MCF 10A (cell line): ENCODE measurements at places on chromosomes 3 and 15.

DNA sequence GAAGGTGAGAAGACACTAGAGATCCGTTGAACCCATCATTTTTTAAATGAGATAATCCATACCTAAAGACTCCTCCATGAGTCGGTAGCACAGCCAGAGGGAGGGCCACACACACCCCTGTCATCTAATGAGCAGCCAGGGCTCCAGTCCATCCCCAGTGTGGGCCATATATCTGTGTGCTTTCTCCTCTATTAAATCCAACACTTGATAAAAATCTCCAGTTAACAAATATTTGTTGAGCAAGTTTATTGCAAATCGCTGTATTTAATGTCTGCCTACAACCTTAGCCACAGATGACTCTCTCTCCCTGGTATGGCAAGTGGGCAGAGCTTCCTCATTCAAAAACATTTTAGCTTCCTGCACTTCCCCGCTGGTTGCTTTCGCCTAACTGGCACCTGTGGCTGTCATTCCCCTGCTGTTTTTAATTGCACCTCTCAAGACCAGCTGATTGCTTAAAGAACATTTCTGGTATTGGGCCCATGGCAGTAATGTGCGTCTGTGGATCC is 82.8 kb downstream of the SMAD3 start:
- peak; percentile 60 for DNase-seq

GRCh38 chr3:52204337-52205073 is 6.5 kb downstream of the ALAS1 start:
- DNase-seq, result peak; percentile 92

- DNase-seq, result no peak
Measured at GRCh38 chr3:5613599-5613998, 426.1 kb downstream of the EDEM1 start.

- no peak for DNase-seq
Measured at GRCh38 chr3:107346564-107346963, 30.7 kb upstream of the CCDC54 start.

- no peak for DNase-seq
Measured at GRCh38 chr3:13966302-13966701, 86.4 kb upstream of the WNT7A start.

GRCh38 chr3:53672981-53673380 is 173.2 kb downstream of the CHDH start:
- no peak for DNase-seq

GRCh38 chr15:98860281-98861041 is 147.1 kb downstream of the PGPEP1L start:
- DNase-seq, result no peak

DNA sequence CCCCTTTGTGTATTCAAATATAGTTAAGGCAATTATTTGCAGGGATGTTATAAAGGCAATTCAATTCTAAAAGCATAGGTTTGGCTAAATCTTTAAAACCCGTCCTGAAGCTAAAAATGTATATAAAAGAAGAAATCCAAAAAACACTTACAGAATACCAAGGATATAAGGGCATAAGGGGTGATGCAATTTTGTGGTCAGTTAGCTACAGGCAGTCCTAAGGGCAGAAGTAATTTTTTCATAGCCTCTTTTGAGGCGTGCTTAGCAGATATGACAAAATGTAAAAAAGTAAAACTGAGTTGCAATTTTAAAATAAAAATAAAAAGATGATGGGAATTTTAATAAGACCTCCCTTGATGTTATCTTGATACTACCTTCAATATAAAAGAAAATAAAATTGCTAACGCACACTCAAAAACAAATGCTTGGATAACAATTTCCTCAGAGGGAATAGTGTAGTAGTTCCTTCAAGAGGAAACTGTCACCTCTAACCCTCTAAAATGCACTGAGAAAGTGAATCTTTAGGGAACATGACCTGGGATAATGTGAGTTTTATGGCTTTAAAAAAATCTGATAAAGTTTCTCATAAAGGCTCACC is 104.2 kb downstream of the MYH15 start:
- DNase-seq, result peak; percentile 3

DNA sequence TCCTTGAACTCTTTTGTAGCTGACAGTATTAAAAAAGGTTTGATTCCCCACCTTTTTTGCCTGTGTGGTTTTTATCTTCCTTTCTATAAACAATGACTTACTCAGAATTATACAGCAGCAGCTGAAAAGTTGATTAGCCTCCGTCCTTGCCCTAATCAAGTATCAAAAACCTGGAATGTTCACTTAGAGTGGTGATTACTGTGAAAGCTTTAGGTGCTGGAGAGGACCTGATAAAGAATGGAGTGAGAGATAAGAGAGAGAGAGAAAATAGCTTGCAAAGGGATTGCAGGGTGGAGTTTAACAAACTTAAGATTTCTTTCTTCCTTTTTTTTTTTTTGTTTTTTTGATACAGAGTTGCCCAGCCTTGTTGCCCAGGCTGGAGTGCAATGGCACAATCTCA is 6.7 kb downstream of the CGNL1 start:
- DNase-seq, result no peak

- no peak for DNase-seq
Measured at GRCh38 chr3:152038490-152038889, 165.0 kb downstream of the SUCNR1 start.

DNA sequence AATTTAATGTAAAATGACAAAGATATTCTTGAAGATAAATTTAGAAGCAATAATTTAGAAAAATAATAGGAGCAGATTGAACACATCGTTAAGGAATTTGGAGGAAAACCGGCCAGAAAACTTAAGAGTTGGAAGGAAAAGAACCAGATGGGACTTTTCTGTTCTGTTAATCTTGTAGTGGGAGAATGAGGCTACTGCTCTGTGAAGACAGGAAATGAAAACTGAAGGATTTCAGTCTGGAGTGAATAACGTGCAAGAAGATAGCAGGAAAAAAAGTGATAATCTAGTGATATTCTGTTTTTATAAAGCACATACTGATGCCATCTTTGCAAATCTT is 74.2 kb downstream of the DPPA2 start:
- no peak for DNase-seq

GRCh38 chr3:8625991-8626390 is 18.6 kb downstream of the SSUH2 start:
- no peak for DNase-seq

GRCh38 chr15:39582977-39583595 is 2.2 kb downstream of the THBS1 start:
- no peak for DNase-seq

DNA sequence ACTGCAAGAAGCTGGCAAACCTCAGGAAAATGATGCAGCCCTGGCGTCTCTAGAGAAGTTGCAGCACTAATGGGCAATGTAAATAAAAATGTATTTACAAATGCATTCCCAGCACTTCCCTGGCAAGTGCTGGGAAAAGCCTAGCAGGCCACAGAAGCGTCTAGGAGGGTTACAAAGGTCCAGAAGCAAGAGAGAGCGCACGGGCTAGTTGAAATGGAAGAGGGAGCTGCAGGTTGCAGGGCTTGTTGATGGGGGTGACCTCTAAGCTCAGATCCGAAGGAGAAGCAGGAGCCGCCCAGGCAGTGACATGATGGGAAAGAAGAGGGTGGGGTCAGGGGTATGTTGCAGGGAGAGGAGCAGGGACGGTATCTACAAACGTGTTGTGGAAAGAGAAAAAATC is 2.7 kb upstream of the KNL1 start:
- no peak for DNase-seq

DNA sequence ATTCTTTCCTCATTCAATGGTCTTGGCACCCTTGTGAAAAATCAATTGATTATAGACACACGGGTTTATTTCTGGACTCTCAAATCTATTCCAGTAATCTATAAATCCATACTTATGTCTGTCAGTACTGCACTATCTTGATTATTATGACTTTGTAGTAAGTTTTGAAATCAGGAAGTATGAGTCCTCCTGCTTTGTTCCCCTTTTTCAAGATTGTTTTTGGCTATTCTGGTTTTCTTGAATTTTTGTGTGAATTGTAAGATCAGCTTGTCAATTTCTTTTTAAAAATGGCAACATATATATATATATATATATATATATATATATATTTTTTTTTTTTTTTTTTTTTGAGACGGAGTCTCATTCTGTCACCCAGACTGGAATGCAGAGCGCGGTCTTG is 32.3 kb upstream of the CFAP20DC start:
- DNase-seq, result no peak

DNA sequence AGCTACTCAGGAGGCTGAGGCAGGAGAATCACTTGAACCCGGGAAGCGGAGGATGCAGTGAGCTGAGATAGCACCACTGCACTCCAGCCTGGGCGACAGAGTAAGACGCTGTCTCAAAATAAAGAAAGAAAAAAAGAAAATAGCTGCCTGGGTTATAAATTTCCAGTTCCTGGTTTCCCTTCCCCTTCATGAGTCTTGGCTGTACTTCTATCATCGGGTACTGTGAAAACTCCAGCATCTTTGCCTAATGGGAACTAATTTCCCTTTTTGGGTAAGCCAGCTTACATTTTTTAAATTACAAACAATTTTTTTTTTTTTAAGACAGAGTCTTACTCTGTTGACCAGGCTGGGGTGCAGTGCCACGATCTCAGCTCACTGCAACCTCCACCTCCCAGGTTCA is 15.0 kb downstream of the DENND4A start:
- DNase-seq, result no peak

GRCh38 chr3:2921452-2921851 is 188.7 kb downstream of the IL5RA start:
- no peak for DNase-seq

DNA sequence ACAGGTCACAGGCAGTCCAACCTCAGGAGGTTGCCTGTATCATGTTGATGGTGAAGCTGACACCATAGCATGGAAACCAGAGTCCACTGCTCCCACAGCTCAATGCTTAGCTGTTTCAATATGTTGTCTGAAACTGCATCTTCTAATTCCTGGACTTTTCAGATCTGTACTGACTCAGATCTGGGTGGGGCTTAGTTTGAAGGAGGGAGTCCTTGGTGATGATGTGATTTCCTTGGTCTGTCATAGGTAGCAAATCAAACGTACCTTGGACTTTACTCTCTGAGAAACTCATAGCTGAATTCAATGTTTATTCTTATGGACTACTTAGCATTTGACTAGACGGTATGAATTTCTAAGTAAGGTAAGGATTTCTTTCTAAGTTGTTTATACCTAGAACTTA is at the start of gene HHLA2:
Gene HHLA2 (plus strand): TSS at position 310 of the 400 bp plus-strand sequence. CDS start 55,266 bp downstream, outside the sequence.
- no peak for DNase-seq

DNA sequence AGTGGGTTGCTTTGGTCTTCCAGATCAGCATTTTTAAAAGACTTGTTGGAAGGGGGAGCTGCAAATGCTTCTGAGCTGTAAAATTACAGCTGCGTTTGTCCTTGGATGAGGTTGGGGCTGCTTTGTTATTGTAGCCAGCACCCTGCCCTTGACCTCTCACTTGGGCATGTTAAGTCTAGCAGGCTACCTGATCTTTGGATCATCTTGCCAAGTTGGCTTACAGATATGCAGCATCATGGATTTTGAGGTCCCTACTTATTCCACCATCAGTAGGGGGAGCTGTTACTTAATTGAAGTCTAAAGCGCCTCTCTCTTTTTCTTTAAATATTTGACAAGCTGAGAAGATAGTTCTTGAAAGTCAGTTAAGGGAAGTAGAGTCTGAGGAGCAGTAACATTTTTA is 793.0 kb downstream of the MCTP2 start:
- peak; percentile 57 for DNase-seq

DNA sequence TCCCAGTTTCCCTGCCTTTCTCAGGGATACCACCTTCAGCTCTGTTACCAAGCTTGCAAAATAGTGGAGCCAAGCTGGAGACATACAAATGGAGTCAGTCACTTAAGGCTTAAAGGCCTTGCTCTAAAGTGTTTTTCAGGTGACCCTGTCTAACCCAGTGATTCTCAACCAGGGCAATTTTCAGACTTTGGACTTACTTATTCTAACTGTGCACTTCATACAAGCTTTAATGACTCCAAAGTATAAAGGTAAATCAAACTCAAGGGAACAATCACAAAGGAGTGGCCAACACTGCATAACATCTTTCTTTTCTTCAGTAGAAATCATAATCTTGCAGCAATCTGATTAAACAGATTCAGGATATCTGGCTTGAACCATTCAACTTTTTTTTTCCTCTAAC is 9.4 kb downstream of the ANO10 start:
- no peak for DNase-seq

GRCh38 chr15:78974272-78974918 is 29.5 kb upstream of the CTSH start:
- DNase-seq, result no peak

- DNase-seq, result no peak
Measured at GRCh38 chr3:71351403-71352149, 232.0 kb downstream of the FOXP1 start.

GRCh38 chr3:36065321-36065720 is 315.0 kb upstream of the STAC start:
- no peak for DNase-seq

- no peak for DNase-seq
Measured at GRCh38 chr3:81911221-81911620, 149.8 kb upstream of the GBE1 start.

- DNase-seq, result no peak
Measured at GRCh38 chr3:32336113-32336498, 55.5 kb upstream of the CMTM7 start.

- no peak for DNase-seq
Measured at GRCh38 chr15:30956216-30957124, 35.0 kb downstream of the MTMR10 start.

DNA sequence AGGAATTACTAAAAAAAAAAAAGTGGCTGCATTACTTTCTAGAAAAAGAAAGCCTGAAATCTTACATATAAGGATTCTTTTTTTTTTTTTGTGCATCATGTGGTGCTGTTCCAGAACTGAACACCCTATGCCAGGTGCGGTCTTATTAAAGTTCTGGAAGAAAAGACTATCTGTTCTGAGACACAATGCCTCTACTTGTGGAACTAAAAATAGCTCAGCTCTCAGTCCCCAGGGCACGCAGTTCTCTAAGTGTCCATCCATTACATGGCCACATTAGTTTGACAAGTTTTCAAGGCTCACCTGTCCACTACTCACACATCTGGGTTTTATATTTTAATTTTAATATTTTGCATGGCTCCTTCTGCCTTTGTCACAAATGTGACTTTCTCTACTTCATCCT is 126.6 kb upstream of the ADAMTS9 start:
- no peak for DNase-seq

DNA sequence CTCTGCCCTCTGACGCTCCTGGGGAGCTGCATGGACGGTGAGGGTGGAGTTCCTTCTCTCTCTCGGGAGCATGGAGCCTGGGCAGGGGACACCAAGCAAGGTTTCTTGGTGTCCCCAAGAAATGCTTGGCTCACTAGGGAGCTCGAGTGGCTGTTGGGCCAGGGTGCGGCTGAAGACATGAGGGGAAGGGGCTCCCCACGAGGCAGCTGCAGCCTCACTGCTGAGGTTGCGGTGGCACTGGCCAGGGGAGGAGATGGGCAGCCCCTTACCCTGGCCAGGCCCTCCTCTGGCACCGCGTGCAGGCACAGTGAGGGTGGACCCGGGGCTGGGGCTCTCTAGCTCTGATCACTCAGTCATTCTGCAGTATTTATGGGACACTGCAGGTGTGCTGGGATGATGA is 43.5 kb upstream of the SLC41A3 start:
- no peak for DNase-seq
